ENCODE measurements at places on chromosomes 6 and 20.

- DNase-seq: peak; percentile 67
Observed at GRCh38 chr20:815914-816606, 17.5 kb upstream of the FAM110A start.

GRCh38 chr6:152135755-152136448 is 328.4 kb downstream of the ESR1 start:
- no peak for DNase-seq

DNA sequence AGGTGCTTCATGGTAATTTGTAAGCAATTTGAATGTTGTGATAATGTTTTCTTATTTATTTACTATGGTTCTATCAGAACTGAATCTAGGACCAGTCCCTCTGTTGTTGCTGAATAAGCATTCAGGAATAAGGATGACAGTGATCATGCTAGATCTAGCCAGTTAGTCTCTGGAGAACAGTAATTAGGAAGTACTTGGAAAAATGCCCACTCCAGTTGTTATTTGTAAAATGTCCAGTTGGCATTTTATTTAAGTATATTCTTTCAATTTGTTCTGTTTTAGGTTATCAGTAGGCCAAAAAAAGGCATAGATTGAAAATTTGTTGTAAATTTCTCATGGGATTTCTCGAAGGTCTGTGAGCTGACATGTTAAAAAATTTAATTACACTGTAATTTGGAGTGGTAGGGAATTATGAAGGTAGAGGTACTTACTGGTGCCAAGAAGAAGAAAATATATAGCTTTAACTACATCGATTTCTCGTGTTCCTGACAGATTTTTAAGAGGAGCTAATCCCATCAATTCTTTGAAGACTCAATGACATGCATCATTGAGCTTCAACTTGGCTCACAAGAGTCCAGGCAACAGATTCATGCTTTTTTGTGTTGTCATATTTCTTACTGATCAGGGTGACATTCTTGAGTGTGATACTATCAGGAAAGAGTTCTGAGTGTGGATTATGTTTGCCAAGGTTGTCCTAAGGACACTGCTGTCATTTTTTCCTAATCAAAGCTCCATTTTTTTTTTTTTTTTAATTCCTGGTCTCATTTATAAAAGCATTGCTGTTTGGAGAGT is 177.3 kb downstream of the CARMIL1 start:
- DNase-seq: no peak

DNA sequence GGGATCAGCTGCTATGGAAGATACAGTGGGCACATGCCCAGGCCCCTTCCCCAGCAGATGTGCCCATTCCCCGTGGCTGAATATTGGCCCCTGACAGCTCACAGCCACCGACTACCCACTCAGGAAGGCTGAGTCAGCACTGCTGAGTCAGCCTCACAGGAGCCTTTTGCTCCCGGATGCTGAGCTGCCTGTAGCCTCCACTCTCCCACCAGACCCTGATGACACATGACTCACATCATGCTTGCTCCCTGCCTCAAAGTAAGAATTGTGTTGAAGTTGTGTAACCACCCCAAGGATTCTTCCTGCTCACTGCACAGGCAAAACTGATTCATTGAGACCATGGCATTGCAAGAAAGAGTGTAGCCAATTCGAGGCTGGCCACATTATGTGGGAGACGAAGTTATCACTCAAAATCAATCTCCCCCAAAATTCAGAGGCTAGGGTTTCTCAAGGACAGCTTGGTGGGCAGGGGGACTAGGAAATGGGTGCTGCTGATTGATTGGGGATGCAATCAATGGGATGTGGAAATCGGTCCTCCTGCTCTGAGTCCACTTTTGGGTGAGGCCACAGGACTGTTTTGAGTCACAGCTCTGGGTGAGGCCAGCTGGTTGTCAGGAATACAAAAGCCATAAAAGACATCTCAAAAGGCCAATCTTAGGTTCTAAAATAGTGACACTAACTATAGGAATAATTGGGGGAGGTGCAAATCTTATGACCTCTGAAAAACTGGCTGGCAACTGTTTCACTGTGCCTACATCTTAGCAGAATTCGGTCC is 556.6 kb upstream of the CDH4 start:
- DNase-seq: no peak

DNA sequence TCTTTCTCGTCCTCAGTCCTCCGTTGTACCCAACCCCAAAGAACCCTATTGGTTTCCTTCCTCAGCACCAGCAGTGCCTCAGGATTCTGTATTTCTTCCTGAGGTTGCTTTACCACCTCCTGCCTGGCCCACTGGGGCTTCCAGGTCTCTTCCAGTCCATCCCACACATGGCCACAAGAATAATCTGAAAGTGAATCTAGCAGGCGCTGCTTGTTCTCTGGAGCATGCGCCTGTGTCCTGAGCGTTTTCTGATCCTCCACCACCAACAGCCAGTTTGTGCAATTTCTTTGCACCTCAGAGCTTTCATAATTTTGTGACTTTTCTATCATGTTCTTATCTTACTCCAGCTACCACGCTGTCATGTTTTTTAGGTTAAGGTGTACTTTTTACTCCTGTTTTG is 11.6 kb upstream of the HSP90AB1 start:
- DNase-seq: no peak

DNA sequence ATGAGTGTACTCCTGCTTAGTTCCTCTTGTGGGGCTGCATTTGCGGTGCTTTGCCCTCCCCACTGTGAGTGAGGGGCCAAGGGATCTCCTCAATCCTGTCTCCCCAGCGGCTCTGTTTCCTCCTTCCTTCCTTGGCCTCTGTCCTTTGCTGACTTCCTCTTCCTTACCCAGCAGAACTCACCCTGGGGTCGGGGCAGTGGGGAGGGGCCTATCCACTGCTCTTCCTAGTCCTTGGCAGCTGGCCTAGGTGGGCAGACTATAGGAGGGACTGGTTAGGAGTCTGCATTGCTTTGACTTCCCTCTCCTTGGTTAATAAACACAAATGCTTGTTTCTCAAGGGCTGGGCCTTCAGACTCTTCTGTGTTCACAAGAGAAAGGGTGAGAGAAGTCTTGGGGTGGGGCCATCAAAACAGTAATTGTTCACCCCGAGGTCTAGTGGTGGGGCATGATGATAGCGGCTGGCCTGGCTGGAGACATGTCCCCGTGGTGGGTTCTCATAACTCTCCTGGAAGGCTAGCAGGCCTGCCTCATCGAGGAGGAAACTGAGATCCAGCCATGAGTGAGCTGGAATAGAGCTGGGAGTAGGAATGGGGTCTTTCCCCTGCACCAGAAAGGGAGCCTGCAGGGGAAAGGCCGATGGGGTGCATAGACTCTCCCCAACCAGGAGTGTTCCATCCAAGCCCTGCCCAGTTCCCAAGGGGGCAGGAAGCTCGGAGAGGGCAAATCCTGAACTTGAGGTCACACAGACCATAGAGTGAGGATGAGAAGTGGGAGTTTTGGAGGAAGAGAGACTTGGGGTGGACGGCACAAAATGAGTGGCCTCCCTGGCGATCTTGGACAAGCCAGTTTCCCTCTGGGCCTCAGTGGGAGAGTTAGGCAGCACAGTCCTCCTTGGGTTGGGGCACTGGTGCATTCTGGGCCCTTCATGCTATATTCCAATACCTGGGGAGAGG is 12.7 kb downstream of the FAM110A start:
- no peak for DNase-seq

DNA sequence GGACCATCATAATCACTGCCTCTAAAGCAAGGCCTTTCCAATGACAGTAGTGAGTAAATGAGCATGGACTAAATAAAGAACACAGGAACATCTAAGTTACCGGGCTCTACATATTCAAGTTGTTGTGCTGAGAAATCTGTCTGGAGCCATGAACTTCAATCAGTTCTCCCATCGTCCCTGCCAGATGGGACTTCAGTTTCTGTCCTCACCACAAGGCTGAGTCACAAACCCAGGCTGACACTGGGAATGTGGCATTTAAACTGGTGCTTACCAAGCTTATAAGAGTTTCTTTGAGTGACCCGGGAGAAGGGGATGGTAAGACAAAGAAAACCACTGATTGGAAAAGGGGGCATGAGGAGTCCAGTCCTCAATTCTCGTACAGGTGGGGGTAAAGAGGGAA is 497.0 kb downstream of the MAFB start:
- no peak for DNase-seq

- DNase-seq: peak; percentile 64
Observed at GRCh38 chr6:147204060-147204785, at the start of gene STXBP5. Gene STXBP5, plus strand, starts transcription at chr6:147204417. Its CDS starts 116 bp downstream, at chr6:147204533.

- no peak for DNase-seq
Observed at GRCh38 chr6:96775727-96776400, 61.4 kb downstream of the GPR63 start.

DNA sequence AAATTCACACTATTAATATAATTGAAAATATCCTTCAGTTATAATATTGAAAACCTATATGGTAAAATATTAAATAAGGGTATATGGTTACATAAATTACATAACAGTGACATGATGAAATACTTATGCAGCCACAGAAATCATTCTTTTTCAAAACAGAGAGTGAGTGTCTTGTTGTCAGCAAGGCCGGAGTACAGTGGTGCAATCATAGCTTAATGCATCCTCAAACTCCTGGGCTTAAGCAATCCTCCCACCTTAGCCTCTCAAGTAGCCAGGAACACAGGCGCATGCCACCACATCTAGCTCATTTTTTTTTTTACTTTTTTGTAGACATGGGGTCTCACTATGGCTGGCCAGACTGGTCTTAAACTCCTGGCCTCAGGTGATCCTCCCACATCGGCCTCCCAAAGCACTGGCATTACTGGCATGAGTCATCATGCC is 40.4 kb downstream of the FAM8A1 start:
- DNase-seq: no peak

GRCh38 chr20:9963029-9963428 is 71.8 kb upstream of the ANKEF1 start:
- no peak for DNase-seq

DNA sequence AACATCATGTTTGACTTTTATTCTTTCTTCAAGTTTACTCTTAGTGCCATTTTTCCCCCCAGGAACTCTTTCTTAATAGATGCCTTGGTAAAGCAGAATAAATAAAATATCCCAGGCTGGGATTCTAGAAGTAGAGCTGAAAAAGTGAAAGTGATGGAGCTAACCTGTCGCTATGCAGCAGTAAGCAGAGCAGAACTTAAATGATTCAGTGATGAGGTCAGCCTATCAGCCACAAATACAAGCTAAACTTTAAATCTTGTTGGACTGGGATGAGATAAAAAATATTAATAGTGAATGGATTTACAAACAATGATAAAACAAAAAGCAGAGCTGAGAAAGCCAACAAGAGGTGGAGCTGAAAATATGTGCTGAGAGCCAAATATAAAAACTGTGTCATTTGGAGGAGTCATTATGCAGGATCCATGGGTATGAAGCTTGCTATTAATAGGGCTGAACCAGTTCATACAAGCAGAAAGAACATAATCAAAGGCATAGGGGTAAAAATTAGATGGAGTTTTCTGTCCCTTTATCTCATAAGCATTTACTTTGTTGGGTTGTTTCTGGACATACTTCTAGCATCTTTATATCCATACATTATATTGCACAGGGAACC is 877.8 kb downstream of the EPHA7 start:
- DNase-seq: no peak

- no peak for DNase-seq
Observed at GRCh38 chr6:41586252-41587007, 40.2 kb downstream of the FOXP4 start.

GRCh38 chr6:148463671-148464070 is 121.0 kb downstream of the SASH1 start:
- no peak for DNase-seq

DNA sequence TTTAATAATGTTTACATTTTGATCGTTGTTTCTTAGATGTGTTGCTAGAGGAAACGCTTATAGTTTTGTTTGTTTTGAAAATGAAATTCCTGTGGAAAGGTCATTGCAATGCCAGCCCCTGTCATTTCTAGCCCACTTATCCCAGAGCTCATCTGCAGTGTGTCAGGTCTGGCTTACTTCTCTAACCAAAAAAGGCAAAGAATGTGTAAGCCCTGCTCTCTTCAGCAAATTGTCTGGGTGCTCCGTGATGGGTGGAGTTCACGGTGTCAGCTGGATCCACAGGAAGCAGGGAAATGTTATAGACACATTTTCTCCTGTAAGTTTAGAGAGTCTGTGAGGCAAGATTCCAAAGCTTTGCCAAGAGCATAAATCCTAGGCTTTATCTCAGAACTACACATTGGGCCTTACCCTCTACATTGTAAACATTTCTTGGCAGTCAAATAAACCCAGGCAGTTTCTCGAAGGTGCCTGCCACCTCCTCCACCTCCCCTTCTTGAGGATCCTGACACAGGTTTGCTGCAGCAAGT is 50.9 kb downstream of the RPRD1B start:
- DNase-seq: no peak

DNA sequence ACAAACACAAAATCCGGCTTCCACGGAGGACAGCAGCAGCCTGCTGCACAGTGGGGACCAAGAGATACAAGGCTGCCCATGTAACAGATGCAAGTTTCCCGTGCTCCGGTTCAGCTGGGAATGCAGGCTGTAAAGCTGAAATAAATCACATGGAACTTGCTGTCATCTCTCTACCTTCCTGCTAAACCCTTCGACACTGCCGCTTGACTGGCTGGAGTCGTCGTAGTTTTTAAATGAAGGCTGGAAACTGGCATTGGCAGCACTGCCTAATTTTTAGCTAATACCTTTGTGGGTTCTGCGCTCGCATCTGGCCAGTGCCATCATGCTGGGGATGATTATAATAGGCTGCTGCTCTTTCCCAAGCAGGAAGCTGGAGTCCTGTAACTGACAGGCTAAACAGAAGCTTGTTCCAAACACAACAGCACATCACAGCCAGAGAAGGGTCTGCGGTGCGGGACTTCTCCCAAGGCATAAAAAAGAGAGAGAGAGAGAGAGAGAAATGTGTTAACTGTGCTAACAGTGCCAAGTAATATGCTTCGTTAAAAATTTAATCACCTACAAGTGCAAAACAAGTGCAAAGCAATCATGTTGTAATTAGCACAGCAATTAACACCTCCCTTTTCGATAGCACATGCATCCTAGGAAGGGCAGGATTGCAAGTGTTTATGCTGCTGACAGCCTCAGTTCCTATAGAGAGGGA is 146.1 kb downstream of the TFAP2A start:
- DNase-seq: no peak

- no peak for DNase-seq
Observed at GRCh38 chr20:41552295-41553068, 65.7 kb downstream of the CHD6 start.

DNA sequence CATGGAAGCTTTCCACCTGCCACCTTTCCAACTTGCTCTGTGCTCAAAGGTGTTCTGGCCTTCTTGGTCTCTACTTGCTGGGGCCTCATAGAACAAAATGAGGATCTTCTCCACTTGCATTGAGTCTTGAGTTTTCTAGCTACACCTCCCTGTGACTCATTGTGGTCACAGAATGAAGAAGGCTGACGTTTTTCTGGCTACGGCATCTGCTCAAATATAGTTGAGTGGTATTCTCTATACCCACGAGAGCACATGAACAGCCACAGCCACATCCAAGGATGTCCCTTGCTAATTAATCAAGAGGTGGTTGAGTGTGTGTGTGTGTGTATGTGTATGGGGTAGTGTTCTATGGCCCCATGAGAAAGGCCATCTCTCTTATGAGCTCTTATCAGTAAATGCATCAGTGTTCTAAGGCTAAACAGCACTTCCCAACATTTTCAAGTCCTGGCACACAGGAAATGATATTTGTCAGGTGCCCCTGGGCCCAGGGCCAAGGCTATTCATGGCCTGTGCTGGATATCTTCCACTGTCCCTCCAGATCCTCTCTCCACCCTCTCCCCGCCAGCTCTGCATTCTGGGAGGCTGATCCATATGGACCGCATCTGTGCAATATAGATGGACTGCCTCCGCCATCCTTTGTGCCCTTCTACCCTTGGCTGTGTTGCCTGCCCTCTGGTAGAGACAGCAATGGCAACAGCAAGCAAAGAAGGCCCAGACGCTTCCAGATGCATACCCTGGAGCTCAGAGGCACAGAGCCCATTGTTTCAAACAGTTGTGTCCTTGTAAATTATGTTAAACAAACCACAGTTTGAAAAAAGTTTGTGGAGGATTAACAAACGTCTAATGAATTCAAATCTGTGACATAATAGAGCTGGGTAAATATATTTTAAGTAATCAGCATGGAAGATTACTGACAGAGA is 150.2 kb downstream of the LRFN2 start:
- DNase-seq: no peak

All from endothelial cell (in vitro differentiated cells).